ENCODE measurements at places on chromosomes 13 and 19.

- no peak for DNase-seq
These were observed 6.0 kb upstream of the CCNP start for GRCh38 chr19:40232479-40232878.

GRCh38 chr19:14775869-14776586 lies 2.3 kb downstream of the ADGRE2 start:
- DNase-seq = no peak

GRCh38 chr13:85729296-85729695 lies 69.9 kb downstream of the SLITRK6 start:
- DNase-seq = no peak

DNA sequence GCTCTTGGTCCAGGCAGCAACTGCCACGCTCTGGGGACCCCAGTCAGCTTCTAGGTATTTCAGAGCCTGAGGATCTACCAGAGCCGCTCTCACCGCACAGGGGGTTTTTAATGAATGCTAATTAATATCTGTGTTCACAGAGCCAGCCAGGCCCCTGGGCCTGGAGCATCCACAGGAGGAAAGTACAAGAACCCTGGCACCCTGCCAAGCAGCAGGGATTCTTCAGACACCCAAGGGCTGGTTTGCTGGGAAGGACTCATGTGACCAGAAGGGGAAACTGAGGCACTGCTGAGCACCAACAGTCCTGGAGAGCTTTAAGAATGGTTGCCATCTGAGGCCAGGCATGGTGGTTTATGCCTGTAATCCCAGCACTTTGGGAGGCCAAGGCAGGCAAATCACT lies 38.0 kb upstream of the ADGRE5 start:
- DNase-seq = no peak

GRCh38 chr13:69287050-69287698 lies 820.5 kb upstream of the ATXN8OS start:
- no peak for DNase-seq

GRCh38 chr13:113411216-113412023 lies 41.9 kb downstream of the ADPRHL1 start:
- DNase-seq = no peak

DNA sequence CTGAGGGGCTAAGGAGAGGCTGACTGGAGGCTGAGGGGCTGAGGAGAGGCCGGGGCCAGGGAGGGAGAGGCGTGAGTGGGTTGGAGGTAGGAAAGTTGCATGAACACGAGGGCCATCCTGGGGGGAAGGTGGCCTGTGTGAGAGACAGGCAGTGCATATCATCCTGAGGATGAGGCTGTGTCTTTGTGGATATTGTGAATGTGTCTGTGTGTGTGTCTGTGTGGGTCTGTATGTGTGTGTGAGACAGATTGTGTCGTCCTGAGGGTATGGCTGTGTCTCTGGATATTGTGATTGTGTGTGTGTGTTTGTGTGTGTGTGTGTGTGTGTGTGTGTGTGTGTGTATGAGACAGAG lies 422 bp downstream of the ZNF71 start:
- DNase-seq = no peak

Data from tibial nerve (tissue), 4 donors.